Subcutaneous adipose tissue (tissue), 4 donors: ENCODE measurements at places on chromosomes 11 and 22. TPM values are rescaled to one million over a fixed set of nuclear protein-coding genes. Genes with fewer than 3 reads are reported as not detected.

Gene CBLIF
- not detected for total RNA-seq

Gene KRTAP5-11
- total RNA-seq: not detected

Gene OSM
- total RNA-seq: 0.82 TPM

Gene ART5
- not detected for total RNA-seq

Gene SLC25A45
- 7.3 TPM for total RNA-seq
